CD4-positive, alpha-beta T cell treated with Interleukin-6 at 100 ng/mL for 8 hours (primary cell): ENCODE measurements at places on chromosomes 11 and 22.

GRCh38 chr22:36052505-36052941 is 23.9 kb upstream of the RBFOX2 start:
- no peak for DNase-seq

- DNase-seq, result peak; percentile 42
Measured at GRCh38 chr11:35272391-35272902, 133.5 kb downstream of the CD44 start.

- DNase-seq, result no peak
Measured at GRCh38 chr11:79942646-79943045, 501.8 kb upstream of the TENM4 start.

- DNase-seq, result no peak
Measured at GRCh38 chr11:69037544-69037943, 11.2 kb upstream of the TPCN2 start.

GRCh38 chr11:60859616-60860250 is 4.0 kb upstream of the PTGDR2 start:
- DNase-seq, result no peak

- DNase-seq, result no peak
Measured at GRCh38 chr22:19530751-19531150, 6.5 kb upstream of the CLDN5 start.

GRCh38 chr11:61679893-61680621 is at the start of gene DAGLA:
DAGLA (plus strand) TSS chr11:61680391; CDS start chr11:61720156, 39,765 bp downstream.
- peak; percentile 68 for DNase-seq

DNA sequence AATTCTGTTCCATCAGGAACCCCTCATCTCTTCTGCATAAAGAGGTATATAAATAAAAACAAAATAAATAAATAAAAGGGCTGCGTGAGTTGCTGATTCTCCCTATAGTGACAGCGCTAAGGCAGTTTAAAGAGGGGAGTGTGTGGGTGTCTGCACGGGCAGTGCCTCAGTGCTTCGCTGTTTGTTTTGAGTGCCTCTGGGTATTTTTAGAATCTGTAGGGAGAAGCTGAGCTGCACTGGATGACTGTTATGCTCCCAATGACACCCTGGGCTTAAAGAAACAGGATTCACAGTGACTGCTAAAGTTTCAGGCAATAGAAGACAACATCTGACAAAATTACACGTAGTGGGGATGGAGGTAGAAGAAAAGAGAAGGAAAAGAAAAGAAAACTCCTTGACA is 38.8 kb downstream of the SLC1A2 start:
- DNase-seq, result no peak
